Heart left ventricle (tissue), 16 donors: ENCODE measurements at places on chromosomes 2 and 18. TPM values are rescaled to one million over a fixed set of nuclear protein-coding genes. Genes with fewer than 3 reads are reported as not detected.

PDCD1 gene
- 1.4 TPM for total RNA-seq

DNA sequence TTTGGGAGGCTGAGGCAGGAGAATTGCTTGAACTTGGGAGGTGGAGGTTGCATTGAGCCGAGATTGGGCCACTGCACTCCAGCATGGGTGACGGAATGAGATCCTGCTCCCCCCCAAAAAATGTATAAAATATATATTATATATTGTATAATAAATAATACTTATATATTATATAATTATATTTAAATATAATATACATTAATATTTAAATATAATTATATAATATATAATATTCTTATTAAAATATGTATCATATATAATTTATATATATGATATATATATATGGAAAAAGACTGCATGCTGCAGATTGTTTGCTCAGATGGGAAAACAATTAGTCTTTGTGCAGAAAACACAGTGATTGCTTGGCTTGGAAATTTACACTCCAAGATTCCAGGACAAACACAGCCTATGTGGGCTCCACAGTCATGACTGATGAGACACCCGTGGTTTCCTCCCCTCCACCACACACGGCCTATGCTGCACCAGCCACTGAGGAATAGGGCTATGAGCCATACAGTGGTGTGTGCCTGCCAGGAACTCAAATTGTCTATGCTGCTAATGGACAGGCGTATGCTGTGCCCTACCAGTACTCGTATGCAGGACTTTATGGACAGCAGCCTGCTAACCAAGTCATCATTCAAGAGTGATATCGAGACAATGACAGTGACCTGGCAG lies 30.0 kb downstream of the PMAIP1 start:
- no peaks in the 10 kb centered on the region for H3K4me1 ChIP-seq
- H3K27ac ChIP-seq: no peak overlapping the region
- no peak overlapping the region for H3K4me3 ChIP-seq
- H3K36me3 ChIP-seq: no peaks in the 10 kb centered on the region

DNA sequence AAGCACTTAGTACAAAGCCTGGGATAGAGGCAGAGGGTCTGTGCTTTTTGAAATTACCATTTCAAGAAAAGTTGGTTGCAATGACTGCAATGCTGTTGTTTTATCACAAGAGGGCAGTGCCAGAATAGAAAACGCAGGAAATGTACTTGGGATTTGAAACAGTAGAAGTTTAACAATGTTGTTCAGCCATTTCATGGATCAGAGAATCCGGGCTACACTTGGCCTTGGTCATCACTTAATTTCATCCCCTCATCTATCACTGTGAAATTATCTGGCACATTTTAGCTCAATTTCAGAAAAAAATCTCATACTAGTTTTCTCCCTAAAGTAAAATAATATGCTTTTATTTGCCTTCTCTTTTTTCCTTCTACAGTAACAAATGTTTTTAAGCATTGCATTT lies 70.8 kb downstream of the RAPGEF4 start:
- no peaks in the 10 kb centered on the region for H3K4me1 ChIP-seq
- no peaks in the 10 kb centered on the region for H3K27me3 ChIP-seq
- DNase-seq: no peak
- no peaks in the 10 kb centered on the region for H3K36me3 ChIP-seq
- no peak overlapping the region for H3K4me3 ChIP-seq

DCC gene
- not detected for total RNA-seq

GRCh38 chr18:38009320-38009719 lies 443.7 kb upstream of the CELF4 start:
- DNase-seq: no peak
- no peaks in the 10 kb centered on the region for H3K36me3 ChIP-seq
- no peak overlapping the region for H3K27ac ChIP-seq

GRCh38 chr2:85341269-85342029 lies 12.9 kb downstream of the RETSAT start:
- no peaks in the 10 kb centered on the region for H3K4me1 ChIP-seq
- no peak overlapping the region for H3K27ac ChIP-seq
- H3K4me3 ChIP-seq: no peak overlapping the region
- no peak for DNase-seq

DNA sequence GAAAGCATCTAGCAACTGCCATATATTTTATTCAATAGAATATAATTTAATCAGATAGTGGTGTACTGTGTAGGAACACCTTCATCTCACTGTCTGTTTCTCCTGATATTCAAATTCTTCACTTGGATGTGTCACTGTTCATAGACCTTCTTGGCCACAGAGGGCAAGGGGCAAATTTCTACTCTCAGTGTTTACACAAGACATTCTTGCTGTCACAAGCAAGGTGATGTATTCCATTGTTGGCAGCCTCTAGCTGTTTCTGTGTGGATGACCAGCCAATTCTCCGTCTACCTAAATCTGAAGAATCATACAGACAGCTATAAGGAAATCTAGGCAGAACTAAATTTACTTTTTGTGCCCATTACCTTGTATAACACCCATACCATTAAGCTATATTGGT lies 948.3 kb downstream of the CNTNAP5 start:
- H3K27me3 ChIP-seq: no peaks in the 10 kb centered on the region
- H3K36me3 ChIP-seq: no peaks in the 10 kb centered on the region
- DNase-seq: no peak
- no peak overlapping the region for H3K4me3 ChIP-seq
- no peak overlapping the region for H3K27ac ChIP-seq

DNA sequence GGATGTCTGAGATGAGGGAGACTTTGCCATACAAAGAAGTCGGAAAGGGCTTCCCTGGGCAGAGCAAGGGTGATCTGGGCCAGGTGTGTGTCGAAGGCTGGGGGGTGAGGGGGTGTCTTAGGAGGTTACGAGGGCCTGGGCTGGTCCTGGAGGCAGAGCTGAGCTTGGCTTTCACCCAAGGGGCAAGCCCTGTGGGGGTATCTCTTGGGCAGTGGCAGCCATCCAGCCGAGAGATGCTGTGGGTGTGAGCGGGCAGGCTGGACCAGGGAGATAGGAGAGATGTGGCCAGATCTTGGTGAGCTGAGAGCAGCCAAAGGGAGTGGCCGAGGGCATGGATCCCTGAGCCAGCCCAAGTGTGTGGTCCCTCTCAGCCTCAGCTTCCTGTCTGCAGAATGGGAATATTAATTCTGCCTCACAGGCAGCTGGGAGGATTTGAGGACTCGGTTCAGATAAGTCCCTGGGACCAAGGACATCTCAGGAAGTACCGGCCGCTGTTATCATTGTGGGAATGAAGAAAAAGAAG lies 33.0 kb downstream of the MAL start:
- no peak overlapping the region for H3K4me3 ChIP-seq
- no peaks in the 10 kb centered on the region for H3K4me1 ChIP-seq
- no peaks in the 10 kb centered on the region for H3K36me3 ChIP-seq
- no peak for DNase-seq
- H3K27me3 ChIP-seq: no peaks in the 10 kb centered on the region
